Inflammatory macrophage treated with lipopolysaccharide for 1 hour (primary cell): ENCODE measurements at places on chromosomes 12 and 14.

- no peak for DNase-seq
Observed at GRCh38 chr12:120791669-120792176, 66.1 kb downstream of the ACADS start.

DNA sequence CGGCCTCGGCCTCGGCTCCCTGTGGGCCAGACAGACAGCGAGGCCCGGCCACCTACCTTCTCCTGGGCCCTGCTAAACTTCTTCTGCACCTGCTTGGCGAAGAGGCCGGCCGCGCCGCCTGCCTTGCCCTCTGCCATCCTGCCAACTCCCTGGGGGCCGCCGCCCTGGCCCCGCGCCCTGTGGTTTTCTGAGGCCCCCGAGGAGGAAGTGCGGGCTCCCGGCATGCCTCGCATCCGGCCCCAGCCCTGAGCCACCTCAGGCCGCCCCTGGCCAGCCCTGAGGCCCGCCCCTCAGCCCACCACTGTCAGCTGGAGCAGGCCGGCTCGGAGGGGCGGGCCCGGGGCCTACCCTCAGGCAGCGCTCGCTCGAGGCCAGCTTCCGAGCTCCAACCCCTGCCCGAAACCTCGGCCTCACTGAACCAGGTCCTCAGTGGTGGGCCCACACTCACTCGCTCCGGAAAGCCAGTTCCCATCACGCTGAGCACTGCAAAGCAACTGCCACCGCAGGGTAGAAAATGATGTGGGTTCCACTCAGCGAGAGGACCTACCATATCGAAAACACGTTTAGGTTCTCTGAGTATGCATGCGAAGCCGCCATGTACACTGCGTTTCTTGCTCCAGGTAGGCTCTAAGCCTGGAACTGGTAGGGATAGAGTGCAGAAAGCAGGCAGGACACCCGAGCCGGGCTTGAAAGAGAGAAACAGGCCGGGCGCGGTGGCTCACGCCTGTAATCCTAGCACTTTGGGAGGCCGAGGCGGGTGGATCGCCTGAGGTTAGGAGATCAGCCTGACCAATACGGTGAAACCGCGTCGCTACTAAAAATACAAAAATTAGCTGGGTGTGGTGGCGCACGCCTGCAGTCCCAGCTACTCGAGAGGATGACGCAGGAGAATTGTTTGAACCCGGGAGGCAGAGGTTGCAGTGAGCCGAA lies at the start of gene BIN2:
Gene BIN2 (minus strand): TSS at position 209 of the 930 bp plus-strand sequence. CDS start 72 bp downstream, at position 137.
- peak; percentile 54 for DNase-seq

DNA sequence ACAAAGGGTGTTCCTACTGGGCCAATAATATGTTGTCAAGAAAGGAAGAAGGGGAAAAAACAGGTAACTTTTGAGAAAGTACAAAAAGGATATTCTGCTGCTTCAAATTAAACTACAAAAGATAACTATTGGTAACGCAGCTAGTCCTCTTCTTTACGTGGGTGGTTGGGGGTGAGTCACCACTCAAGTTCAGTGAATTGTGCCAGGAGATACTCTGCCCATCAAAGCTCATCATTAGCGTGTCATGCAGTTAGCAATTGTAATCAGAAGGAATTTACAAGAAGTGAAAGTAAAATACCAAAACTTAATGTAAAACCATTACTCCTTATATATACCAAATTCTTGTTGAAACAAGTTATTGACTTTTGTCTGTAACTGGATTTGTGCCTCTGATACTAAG lies 342.0 kb downstream of the NPAS3 start:
- no peak for DNase-seq

DNA sequence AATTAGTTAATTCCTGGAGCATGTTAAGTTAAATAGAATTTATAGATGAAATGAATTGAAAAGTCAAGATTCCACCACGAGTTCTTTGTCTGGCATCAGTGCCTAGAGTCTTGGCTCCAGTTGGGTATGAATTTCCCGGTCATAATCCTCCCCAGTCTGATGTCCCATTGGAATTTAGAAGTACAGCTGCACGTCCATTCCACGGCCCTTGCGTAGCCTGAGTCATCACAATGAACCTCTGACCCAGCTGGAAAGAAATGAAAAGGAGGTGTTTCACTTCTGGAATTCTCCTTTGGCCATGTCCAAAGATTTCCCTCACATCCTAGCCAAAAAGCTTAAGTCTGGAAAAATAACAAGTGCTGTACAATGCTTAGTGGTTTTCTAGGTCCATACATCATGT lies 122.7 kb downstream of the KICS2 start:
- DNase-seq = no peak

DNA sequence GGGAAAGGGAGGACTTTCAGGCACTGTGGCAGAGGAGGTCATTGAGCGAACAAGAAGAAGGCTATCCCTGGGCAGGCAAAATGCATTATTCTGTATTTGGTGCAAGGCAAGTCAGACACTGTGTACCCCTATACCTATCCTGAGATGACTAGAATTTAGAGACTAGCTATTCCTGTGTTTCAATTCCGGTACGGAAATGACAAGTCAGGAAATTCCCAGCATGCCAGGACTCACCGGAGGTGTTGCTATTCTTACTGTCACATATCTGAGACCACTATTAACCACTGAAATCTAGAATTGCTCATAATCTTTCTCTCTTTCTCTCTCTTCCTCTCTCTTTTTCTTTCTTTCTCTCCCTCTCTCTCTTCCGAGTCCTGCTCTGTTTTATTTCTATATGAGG lies 297.1 kb downstream of the PDZRN4 start:
- DNase-seq = no peak

DNA sequence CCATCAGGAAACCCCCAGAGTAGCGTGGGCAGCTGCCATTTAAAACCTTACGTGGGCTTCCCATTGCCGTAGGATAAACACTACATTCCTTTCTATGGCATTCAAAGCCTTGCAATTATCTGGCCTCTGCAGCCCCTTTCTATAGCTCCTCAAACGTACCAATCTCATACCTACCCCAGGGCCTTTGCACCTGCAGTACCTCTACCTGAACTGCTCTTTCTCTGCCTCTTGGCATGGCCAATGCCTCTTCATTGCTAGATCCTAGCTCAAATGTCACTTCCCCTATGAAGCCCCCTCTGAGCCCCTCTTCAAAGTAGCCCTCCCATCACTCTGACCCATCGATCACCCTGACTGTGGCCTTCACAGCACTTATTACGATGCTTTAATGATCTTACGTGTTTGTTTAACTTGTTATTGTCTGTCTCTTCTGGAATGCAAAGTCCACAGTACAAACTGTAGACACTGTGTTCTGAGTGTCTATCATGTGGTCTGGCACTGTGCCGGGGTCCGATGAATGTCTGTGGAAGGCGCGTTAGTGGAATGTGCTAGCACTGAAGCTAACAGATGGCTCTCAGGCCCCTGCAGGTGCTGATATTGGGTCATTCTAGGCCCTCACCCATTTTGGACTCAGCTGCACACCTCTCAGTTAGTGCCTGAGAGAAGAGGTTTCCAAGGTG lies 157.3 kb upstream of the NOS1 start:
- no peak for DNase-seq
